CD4-positive, alpha-beta T cell treated with Interleukin-17A for 1 hour (primary cell): ENCODE measurements at places on chromosomes 16 and 17.
A peak's percentile ranks its signal among the peaks of the same experiment; 100 is the strongest.

DNA sequence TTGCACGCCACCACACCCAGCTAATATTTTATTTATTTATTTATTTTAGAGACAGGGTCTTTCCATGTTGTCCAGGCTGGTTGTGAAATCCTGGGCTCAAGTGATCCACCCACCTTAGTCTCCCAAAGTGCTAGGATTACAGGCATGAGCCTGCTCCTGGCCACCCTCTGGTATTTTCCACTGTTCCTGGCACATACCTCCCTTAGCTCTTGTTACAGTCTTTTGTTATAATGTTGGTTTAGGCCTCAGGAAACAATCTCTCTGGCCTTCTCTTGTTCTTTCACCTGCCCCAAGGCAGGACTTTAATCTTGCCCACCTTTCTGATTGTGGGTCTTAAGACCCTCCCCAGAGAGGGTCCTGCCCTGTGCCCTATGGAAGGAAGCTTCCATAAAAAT is 3.6 kb upstream of the CYTH1 start:
- DNase-seq: no peak

GRCh38 chr16:5025171-5025632 is 8.5 kb downstream of the NAGPA start:
- no peak for DNase-seq

DNA sequence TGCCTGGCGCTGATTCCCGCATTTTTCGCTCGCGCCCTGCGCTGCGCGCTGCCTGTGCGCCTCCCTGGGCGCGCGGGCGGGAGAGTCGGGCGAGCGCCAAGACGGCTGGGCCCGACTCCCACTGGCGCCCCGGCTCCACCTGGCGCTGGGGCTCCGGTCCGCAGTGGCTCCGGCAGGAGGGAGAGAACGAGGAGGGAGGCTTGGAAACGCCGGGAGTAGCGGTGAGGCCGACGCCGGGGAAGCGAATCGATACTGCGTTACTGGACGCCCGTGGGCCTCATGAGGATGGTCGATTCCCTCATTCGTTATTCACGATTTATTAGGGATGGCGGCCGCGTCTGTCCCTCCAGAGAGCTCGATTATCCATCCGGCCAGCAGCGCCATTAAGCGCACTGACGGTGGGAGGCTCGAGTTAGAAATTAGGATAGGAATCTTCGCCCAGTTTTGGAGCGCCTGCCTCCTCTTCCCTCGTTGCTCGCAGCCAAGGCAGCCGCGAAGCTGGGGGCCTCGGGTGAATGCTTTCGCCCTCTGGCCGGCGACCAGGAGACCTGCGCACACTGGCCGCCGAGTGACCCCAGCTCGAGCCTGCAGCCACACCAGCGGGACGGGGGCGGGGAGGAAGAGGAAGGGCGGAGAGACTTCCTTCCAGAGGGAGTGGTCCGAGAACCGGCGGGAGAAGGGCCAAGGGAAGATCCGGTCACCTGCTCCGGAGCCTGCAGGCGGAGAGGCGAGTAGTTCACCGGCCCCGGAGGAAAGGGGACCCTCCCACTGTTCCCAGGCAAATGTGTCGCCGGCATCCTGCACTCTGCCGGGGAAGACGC is 1.3 kb upstream of the PCGF2 start:
- no peak for DNase-seq

DNA sequence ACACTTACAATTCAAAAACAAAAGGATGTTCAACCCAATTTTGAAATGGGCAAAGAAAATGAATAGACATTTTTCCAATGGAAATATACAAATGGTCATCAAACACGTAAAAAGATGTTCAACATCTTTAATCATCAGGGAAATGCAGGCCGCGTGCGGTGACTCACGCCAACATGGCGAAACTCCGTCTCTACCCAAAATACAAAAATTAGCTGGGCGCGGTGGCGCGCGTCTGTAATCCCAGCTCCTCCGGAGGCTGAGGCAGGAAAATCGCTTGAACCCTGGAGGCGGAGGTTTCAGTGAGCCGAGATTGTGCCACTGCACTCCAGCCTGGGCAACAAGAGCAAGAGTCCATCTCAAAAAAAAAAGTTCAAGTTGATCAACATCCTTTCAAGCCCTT is 1.8 kb upstream of the CLUAP1 start:
- no peak for DNase-seq

- DNase-seq: no peak
Measured at GRCh38 chr17:15465045-15465701, 2.2 kb downstream of the CDRT4 start.

DNA sequence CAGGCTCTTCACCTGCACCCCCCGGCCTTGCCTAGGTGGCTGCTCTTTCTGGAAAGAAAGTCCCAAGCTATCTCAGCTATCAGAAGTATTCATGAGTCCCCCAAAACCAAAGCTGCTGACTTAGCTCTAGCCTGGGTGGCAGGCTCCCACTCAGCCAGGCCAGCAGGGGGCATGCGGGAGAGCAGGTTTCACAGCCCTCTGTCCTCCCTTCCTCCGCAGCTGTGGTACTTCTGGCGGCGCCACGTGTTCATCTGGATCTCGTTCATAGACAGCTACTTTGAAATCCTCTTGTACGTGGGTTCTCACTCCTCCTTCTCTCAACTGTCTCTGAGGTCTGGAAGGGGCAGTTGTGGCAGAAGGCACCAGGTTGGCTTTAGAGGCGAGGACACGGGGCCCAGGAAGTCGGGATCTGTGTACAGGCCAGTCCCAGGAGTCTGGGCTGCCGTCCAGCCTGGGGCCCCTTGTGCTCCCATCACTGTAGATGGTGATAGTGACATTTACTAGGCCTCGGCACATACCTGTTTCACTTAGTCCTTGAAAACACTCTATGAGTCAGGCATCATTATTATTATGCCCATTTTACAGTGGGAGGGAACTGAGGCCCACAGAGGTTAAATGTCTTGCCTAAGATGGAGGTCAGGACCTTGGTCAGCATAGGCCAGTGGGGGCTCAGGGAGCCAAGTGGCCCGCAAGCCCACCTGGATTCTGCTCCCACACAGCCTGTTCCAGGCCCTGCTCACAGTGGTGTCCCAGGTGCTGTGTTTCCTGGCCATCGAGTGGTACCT is 12.9 kb downstream of the TRPV2 start:
- DNase-seq: peak; percentile 45
